ENCODE measurements at places on chromosomes 1 and 21.
A peak's percentile ranks its signal among the peaks of the same experiment; 100 is the strongest.

GRCh38 chr1:94974824-94975223 lies 47.9 kb upstream of the CNN3 start:
- no peak for DNase-seq

DNA sequence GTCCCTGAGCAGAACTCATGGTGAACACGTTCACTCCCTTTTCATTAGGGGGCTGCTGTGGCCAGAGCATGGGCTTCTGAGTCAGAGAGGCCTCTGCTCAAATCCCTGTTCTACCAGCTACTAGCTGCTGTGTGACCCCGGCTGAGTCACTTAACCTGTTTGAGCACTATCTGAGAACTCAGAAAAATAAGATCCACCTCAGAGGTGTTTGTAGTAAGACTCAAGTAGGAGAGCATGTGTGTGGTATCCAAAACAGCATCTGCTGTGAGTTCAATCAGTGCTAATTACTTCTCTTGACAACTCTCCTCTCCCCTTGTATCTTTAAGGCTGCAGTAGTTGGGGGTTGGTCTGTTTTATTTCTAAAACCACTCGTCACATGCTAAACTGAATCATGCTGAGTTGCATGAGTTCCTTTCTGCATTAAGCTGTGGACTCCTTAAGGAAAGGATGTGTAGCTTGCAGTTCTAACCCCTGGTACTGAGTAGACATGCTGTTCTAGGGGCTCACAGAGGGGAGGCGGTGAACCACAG lies 39.7 kb upstream of the JUN start:
- DNase-seq: no peak

- peak; percentile 64 for DNase-seq
These were observed 548 bp upstream of the CDC20 start for GRCh38 chr1:43358121-43358745.

GRCh38 chr1:81550753-81551152 lies 250.0 kb upstream of the ADGRL2 start:
- no peak for DNase-seq

DNA sequence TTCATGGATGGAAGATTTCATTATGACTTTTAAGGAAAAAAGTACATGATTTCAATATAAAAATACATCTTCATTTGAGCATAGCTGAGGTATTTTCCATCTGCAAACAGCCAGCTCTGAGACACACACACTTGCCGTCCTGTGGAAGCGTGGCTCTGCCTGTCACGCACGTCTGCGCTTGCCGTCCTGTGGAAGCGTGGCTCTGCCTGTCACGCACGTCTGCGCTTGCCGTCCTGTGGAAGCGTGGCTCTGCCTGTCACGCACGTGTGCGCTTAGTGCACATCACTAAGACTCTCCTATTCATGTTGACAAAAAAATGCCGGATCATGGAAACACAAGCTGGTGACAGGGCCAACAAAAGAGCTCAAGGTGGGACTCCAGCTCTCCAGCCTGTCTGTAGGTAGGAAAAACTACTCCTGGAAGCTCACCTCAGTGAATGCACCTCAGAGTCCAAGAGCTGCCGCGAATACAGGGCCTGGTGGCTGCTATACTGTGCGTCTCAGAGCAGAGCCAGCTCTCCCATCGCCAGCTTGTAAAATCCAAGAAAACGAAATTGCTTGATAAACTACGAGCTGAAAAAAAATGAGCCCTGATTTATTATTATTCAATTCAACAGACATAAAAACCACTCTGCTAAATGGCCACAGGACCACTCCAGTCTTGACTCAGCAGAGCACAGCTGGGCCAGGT lies 69.3 kb downstream of the SLC37A1 start:
- no peak for DNase-seq

GRCh38 chr1:8517661-8518489 lies 200.0 kb downstream of the SLC45A1 start:
- DNase-seq: peak; percentile 47

- DNase-seq: no peak
These were observed 105.5 kb downstream of the RERE start for GRCh38 chr1:8711873-8712412.

DNA sequence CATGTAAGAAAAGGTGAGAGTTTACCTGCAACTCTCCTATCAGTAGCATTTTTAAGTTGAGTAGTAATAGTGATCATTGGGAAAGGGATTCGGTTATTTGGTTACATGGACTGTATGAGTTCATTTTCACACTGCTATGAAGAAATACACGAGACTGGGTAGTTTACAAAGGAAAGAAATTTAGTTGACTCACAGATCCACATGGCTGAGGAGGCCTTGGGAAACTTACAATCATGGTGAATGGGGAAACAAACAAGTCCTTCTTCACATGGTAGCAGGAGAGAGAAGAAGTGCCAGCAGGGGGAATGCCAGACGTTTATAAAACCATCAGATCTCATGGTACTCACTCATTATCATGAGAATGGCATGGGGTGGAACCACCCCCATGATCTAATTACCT lies 59.3 kb upstream of the FBXO28 start:
- no peak for DNase-seq

DNA sequence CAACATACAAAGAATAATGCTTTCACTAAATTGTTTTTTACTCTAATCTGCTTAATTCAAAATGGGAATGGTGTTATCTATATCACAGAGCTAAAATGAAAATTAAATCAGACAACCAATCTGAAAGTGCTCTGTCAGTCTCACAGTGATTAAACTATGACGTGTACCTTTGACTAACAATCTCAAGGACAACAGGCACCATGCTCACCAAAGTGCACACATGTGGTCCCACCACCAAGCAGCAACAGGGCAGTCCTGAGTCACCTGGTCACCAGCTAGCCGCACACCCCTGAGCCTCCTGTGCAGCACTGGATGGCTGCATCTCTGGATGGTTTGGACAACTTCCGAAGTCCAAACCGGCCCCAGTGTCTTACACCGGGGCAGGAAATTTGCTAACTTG lies 54.5 kb upstream of the NADK start:
- DNase-seq: no peak

GRCh38 chr1:87202451-87202850 lies 126.2 kb upstream of the LMO4 start:
- no peak for DNase-seq

- no peak for DNase-seq
These were observed 39.8 kb upstream of the TNR start for GRCh38 chr1:175783126-175783722.

GRCh38 chr1:159204161-159205141 lies at the start of gene ACKR1:
ACKR1 (plus strand) TSS chr1:159204875; CDS start chr1:159204960, 85 bp downstream.
- peak; percentile 97 for DNase-seq

DNA sequence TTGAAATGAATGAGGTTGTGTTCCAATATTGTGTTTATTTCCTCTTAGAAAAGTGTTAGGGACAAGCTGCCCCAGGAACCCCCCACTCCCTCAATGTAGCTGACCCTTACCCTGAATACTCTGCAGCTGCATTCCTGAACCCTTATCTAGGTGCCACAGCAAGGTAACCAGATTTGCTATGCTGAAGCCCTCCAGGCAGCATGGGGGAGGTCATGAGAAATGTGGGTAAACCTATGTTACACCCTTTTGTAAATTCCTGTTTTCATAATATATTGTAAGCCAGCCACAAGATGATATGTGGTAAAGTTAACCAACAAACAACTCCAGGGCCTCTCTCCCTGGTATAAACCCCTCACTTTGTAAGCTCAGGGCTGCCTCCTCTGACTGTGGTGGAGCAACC lies 27.8 kb upstream of the CLDN8 start:
- no peak for DNase-seq

- no peak for DNase-seq
These were observed 55.2 kb downstream of the SELENOF start for GRCh38 chr1:86858524-86859261.

GRCh38 chr1:2205191-2205952 lies 10.8 kb upstream of the FAAP20 start:
- peak; percentile 95 for DNase-seq

- DNase-seq: no peak
These were observed 9.2 kb upstream of the OVGP1 start for GRCh38 chr1:111436726-111437125.

- no peak for DNase-seq
These were observed 68.1 kb upstream of the AK4 start for GRCh38 chr1:65079941-65080340.

DNA sequence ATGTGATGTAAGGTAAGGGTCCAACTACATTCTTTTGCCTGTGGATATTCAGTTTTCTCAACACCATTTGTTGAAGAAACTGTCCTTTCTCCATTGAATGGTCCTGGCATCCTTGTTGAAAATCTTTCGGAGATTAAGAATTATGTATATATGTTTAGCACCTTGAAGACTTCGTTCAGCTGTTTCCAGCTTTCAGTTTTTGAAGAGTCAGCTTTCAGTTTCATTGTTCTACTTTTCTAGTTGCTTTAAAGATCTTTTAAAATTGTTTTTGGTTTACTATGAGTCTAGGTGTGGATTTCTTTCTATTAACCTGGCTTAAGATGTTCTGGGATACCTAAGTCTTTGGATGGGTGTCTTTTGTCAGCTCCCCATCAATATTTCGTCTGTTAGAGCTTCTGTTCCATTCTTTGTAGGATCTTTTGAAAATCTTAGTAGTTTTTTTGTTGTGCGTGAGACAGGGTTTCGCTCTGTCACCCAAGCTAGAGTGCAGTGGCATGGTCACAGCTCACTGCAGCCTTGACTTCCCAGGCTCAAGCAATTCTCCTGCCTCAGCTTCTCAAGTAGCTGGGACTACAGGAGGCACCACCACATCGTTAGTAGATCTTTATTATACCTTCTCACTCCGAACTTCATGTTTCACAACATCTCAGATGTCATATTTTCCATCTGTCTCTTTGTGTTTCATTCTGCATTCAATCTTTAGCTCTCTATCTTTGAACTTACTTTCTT lies 353.5 kb upstream of the B3GALT2 start:
- no peak for DNase-seq

GRCh38 chr1:74464037-74464436 lies 48.4 kb downstream of the LRRC53 start:
- DNase-seq: no peak

GRCh38 chr1:235239851-235240250 lies 78.8 kb upstream of the RBM34 start:
- DNase-seq: no peak

- no peak for DNase-seq
These were observed 135.1 kb downstream of the ACTL8 start for GRCh38 chr1:17890056-17890814.

- DNase-seq: no peak
These were observed 6.4 kb downstream of the SELENON start for GRCh38 chr1:25806418-25806817.

GRCh38 chr1:114352797-114353196 lies 158.2 kb downstream of the TRIM33 start:
- DNase-seq: no peak

- no peak for DNase-seq
These were observed 990 bp upstream of the MRPS6 start for GRCh38 chr21:34072145-34073031.

DNA sequence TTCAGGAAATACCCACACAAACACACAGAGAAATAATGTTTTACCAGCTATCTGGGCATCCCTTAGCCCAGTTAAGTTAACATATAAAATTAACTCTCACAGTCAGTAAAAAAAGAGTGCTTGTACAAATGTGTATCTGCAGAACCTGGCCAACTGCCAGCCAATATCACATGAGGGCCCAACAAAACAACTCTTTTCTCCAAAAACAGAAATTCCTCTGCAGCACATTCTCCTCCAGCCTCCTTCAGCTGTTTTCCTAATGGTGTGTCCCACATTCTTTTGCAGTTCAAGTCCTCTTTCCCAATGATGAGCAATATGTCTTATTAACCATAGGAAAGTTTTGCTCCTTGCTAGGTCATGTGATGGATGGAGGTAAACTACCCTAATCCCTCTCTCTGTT lies 75.5 kb downstream of the LRRC7 start:
- peak; percentile 10 for DNase-seq

GRCh38 chr21:42669041-42669440 lies 15.6 kb downstream of the PDE9A start:
- no peak for DNase-seq

DNA sequence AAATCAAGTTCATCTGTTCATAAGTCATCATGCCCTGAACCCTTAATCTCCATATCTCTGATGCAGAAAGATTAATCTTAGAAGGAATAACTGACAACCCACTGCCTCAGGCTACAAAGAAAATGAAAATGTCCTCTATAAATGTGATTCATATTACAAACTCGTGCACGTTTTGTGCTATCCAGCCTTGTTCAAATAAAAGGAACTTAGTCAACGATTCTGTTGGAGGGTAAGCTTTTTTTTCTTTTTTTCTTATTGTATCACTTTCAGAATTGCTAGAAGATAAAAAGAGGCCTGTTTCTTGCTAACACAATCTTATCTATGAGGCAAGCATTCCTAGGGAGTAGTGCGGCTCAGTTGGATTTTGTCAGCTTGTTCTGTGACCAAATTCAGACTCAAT lies 228.4 kb downstream of the TM2D1 start:
- DNase-seq: no peak

DNA sequence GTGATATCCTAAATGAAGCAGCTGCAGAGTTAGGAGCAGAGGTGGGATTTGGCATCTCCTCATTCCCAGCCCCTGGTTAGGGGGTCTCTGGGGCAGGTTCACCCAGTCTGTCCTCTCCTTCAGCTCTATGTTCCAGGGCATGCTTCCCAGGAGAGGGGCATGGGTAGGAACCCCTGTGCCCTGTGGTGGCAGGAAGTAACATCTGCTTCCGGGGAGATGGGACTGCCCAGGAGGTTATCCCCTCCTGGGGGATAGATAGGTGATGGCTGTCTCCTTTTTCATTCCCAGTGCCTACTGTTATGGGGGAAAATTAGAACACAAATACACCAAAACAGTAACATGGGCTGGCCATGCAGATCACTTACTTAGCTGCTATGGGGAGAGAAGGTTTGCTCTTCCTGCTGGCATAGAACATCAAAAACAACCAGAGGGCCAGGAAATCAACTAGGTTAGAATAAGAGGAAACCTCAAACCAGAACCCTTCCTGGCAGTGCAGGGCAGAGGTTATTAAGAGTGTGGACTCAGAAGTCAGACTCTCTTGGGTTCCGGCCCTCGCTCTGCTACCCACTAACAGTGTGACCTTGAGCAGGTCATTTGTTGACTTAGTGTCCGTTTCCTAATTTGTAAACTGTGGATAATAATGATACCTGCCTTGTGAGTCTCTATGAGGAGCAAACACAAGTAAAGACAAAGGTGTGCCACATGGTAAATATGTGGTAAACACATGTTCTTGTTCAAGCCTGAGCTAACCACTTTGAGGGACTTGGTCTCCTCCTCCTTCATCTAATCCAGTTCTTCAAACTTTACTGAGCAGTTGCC lies 157.8 kb upstream of the JUN start:
- DNase-seq: no peak

DNA sequence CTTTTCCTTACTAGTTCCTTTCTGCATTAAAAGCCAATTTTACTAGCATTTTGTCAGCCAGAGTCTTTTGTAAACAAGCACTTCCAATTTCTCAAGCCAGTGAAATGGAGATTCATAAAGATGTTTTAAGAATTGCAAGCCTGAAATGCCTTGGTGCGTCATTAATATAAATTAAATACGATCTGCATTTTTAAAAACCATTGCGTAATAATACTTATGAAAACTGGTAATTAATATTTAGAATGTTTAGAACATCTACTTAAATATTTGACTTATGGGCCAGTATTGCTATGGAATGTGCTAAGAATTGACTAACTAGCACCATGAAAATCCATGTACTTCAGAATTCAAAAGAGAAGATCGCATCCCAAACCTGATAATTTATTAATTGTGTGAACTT lies 89.1 kb upstream of the PROX1 start:
- DNase-seq: no peak

GRCh38 chr1:192660613-192661012 lies 24.7 kb downstream of the RGS13 start:
- no peak for DNase-seq

Data from erythroblast (primary cell).